Fibroblast of the conjunctiva (primary cell): ENCODE measurements at places on chromosomes 5 and 9.

- no peak for DNase-seq
Observed at GRCh38 chr5:139636207-139636792, 11.8 kb upstream of the CXXC5 start.

DNA sequence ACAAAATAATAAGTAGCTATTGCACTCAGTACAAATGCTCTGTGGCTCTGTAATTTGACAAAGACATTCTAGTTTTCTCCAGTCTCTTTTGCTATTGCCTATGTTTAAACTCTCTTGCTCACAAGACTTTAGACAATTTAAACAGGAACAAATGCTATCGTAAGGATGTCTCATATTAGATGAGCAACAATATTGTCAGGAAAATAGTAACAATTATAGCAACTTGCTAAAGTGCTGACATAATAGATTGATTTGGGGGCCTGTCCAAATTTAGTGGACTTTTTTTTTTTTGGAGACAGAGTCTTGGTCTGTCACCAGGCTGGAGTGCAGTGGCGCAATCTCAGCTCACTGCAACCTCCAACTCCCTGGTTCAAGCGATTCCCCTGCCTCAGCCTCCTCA, 11.8 kb downstream of the KIF2A start:
- no peak for DNase-seq

GRCh38 chr5:1214936-1215220, 10.3 kb upstream of the SLC6A18 start:
- no peak for DNase-seq

GRCh38 chr9:136499071-136499934, 16.5 kb upstream of the SEC16A start:
- no peak for DNase-seq
